ENCODE measurements at places on chromosomes 7 and 10.
A peak's percentile ranks its signal among the peaks of the same experiment; 100 is the strongest.

- peak; percentile 14 for DNase-seq
Observed at GRCh38 chr10:84329196-84329611, 815 bp downstream of the CCSER2 start.

DNA sequence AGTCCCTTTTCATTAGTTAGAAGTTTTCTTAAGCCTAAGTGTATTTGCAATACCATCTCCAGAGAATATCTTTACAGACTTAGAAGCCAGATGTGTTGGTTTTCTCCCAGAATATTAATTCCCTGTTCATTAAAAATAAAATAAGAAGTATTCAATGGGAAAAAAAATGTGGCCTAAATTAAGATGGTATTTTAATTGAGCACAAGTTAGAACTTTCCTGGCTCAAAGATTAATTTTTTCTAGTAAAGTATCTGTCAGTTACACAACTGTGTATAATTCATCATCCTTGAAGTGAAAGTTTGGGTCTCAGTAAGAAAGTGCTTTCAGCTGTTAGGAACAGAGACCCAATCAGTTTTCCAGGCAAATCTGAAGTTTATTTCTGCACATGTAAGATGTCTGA, 1179.5 kb upstream of the C7orf33 start:
- no peak for DNase-seq

GRCh38 chr10:61606959-61607907, 55.5 kb upstream of the CABCOCO1 start:
- DNase-seq = no peak

- no peak for DNase-seq
Observed at GRCh38 chr7:151115836-151116418, 29.7 kb downstream of the AGAP3 start.

- peak; percentile 58 for DNase-seq
Observed at GRCh38 chr7:151251689-151252560, 3.4 kb upstream of the SMARCD3 start.

DNA sequence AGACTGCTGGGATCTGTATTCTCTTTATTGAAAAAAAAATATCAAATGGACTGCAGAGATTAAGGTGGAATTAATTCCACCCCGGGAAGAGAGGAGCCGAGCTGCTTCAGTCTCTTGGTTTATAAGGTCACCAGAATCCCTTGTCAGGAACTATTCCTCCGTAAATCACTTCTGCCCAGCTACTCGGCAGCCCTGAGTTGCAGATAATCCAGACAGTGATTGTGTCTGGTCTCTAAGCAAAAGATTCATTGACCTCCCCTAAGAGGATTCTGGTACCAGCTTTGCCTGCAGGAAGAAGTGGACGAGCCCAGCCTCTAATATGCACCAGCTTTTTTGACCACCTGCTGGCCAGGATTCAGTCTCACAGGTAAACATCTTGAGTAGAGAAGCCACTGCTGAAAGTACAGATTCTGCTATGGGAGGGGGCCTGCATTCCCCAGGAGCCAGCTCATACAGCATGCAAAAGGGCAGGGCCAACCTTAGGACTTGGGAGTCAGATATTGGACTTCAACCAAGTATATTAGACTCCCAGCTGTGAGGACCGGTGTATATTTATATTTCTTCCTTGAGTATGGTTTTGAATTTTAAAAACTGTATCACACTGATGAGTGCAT, 27.1 kb upstream of the PLXNA4 start:
- DNase-seq = no peak

DNA sequence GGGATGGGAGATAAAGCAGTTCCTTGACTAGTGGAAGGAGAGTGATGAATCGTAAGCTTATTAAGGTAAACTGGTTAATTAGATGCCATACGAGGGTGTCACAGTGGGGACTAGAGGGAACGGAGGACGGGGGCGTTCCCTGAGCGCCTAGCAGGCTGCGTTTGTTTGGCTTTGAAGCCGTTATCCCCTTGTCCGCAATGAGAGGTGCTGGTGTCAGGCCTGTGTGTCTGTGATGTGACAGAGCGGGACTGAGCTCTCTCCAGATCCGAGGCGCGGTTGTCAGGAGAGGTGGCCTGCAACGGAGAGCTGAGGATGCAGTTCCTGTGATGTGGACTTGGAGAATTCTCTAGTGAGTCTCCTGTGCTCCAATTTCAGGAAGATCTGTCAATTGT, 60.0 kb upstream of the PRPS1L1 start:
- DNase-seq = peak; percentile 63

DNA sequence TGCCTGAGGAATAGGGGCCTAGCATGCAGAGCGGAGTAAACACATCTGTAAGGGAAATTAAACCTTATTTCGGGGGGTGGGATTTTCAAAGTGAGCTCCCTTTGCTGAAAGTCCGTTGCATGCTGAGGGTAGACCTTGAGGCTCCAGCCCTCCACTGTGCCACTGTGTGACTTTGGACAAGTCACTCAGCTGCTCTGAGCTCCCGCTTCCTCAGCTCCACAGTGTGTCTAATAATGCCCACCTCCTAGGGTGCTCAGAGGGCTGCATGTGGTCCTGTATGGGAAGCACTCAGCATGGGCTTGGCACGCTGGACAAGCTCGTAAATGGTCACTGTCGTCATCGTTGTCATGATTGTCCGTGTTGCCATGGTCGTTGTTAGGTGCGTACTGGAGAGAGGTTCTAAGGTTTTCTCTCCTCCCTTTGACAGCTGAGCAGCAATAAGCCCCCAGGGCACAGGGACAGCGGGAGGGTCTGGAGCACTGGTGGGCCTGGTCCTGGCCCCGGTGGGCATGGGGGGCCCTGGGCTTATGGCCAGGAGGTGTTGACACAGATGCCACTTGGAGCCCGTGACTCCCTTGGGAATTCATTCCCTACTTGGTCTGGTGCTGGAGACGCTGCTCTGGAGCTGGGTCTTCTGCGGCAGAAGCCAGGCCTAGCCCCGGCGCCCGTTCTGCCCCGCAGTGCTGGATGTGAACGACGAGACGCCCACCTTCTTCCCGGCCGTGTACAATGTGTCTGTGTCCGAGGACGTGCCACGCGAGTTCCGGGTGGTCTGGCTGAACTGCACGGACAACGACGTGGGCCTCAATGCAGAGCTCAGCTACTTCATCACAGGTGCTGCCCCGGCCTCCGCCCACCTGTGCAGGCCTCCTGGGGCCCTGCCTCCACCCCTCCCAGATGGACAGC, 13.1 kb downstream of the C10orf105 start:
- no peak for DNase-seq

DNA sequence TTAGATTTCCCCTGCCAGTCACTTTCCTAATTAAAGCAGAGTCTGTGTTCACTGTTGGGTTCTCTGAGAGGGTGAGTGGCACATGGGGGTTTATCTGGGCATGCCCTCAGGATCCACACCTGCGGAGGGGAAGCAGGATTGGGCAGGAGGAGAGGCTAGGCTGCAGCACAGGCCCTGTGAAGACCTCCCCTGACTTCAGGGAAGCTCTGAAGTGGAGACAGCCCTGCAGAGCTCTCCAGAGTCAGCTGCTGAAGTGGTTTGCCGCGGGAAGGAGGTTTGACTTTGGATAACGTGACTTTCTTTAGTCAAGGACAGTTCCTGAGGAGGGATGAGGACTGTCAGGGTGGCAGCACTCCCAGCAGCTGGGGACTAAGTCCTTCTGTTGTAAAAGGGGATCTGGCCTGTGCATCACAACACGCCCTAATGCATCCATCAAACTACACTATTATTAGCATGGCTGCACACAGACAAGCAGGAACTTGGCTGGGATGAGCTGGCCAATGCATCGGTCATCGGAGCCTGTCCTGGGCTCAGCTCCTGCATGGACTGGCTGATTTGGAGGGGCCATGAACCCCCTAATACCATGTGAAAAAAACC, 50.9 kb upstream of the LEP start:
- no peak for DNase-seq

DNA sequence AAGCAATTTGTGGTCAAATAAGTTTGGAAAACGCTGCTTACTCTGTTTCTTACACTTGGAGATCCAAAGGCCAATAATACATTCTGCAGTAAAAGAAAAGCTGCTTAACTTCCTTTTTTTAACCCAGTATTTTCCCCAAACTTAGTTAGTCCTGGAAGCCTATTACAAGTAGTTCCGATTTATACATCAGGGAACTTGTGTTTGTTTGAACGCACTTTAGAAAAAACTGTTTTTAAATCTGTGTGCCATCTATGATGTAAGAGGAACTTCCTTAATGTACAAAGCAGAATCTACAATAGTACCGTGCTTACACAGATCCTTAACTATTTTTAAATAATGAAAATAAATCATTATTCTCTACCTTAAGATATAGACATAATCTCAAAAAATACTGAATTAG, 23.0 kb downstream of the SFR1 start:
- DNase-seq = no peak

- no peak for DNase-seq
Observed at GRCh38 chr10:63579371-63580014, 58.3 kb downstream of the REEP3 start.

DNA sequence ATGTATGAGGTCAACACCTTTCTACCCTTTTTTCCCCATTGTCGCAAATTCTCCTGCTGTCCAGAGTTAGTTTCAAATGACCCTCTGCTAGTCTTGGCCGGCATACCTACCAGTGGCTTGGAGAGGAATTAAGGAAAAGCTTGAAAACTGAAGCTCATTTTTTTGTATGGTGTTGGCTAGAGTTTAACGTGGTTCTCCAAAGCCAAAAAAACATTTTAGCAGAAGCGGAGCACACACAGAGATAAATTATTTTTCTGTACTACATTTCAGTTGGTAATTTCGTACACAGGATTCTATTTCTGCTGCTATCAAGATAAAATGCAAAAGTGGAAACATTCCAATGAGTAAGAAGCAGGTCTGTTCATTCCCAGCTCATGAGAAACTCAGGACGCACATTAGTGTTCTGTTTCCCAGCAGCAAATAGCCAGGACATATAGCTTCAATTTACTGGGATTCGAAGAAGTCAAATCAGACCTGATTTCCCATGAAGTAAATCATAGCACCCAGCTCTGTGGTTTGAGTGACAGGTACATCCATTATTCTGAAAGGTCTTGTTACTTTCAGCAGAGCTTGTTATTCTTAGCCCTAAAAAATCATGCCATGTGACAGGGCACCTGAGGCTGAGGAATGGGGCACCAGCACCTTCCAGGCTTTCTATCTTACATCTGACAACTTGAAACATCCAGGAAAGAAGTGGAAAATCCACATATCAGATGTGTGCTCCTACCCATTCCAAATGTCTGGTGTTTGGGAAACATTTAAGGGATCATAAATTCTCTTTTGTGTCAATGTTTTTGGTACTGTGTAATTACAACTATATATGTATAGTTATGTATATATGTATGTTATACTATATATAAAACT, 215.9 kb upstream of the C7orf33 start:
- no peak for DNase-seq

GRCh38 chr7:20190560-20191390, 26.4 kb downstream of the MACC1 start:
- DNase-seq = peak; percentile 74

DNA sequence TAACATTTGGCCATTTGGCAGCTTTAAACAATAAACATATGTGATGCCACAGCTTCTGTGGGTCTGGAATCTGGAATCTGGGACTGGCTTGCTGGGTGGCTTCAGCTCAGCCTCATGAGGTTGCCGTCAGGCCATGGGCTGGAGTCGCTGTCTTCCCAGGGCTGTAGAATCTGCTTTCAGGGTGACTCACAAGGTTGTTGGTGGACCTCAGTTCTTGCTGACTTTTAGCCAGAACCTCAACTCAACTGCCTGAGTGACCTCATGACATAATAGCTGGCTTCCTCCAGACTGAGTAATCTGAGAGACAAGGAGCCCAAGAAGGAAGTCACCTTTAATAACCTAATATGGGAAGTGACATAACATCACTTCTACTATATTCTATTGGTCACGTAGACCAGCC, 44.6 kb upstream of the TSPAN13 start:
- DNase-seq = no peak

GRCh38 chr7:117127585-117128168, 174.4 kb downstream of the ST7 start:
- DNase-seq = peak; percentile 60

GRCh38 chr7:138081868-138082267, 5.6 kb downstream of the AKR1D1 start:
- DNase-seq = no peak

GRCh38 chr7:133061792-133062191, 20.1 kb downstream of the CHCHD3 start:
- no peak for DNase-seq

DNA sequence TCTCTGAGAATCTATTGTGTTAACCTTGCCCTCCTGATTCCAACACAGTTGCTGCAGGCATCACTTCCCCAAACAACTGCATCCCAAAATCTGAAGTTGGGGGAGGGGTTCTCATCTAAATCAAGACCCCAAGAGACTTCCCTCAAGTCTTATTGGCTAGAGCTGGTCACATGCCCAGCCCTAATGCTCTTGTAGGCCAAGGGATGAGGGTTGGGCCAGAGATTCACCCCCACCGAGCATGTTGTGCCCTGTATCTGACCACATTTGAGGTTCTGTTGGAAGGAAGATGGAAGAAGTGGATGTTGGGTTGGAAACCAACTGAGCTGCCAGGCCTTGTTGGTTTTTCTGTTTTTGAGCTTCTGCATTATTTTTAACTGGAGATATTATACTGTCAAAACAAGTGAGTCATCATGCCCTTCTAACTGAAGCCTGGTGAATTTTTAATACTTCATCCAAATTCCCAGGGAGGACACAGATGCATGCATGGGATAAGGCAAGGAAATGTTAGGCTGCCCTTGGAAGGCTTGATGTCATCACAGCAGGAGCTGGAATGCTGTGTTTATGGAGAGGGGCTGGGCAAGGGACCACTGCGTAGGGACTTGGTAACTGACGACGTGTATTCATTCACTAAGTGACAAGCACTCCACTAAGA, 68.6 kb upstream of the CACUL1 start:
- DNase-seq = no peak

DNA sequence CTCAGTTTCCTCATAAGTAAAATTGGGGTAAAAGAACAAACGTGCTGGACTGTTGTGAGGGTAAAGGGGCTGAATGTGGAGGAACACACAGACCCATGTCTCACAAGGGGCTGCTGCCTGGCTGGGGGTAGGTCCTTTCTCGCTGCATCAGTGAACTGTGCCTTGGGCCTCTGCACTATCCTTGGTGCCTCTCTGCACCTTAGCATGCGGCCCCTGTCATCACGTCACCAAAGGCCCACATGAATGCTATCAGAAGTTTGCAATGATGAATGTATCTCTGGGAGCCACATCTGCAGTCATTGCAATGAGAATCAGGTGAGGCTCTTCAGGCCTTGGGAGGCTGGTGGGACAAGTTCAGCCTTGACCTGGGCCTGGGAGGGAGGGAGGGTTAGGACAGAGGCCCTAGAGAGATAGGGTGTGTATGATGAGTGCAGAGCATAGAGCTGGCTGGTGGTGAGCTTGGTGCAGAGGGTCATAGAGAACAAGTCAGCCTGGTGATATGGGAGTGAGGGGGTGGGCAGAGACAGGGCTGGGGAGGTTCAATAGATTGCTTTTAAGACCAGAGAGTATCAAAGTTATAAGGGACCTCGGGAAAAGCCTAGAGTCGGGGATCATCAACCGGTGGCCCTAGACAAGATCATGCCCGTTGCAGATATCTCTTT, 308.4 kb downstream of the RPS24 start:
- DNase-seq = no peak

- DNase-seq = no peak
Observed at GRCh38 chr7:47941136-47941844, 7.0 kb downstream of the PKD1L1 start.

DNA sequence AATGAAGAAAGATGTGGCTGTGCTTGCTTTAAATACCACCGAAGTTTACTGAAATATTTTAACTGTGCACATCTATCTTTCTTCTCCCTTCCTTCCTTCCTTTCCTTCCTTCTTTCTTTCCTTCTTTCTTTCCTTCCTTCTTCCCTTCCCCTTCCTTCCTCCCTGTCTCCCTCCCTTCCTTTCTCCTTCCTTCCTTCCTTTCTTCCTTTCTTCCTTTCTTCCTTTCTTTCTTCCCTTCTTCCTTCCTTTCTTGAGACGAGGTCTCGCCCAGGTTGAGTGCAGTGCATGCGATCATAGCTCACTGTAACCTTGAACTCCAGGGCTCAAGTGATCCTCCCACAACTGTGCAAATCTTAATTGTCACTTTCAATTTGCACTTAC, 157.8 kb upstream of the FAM171A1 start:
- DNase-seq = no peak

Data from NCI-H2081 (cell line).